ENCODE measurements at places on chromosomes 1 and 21.
A peak's percentile ranks its signal among the peaks of the same experiment; 100 is the strongest.

DNA sequence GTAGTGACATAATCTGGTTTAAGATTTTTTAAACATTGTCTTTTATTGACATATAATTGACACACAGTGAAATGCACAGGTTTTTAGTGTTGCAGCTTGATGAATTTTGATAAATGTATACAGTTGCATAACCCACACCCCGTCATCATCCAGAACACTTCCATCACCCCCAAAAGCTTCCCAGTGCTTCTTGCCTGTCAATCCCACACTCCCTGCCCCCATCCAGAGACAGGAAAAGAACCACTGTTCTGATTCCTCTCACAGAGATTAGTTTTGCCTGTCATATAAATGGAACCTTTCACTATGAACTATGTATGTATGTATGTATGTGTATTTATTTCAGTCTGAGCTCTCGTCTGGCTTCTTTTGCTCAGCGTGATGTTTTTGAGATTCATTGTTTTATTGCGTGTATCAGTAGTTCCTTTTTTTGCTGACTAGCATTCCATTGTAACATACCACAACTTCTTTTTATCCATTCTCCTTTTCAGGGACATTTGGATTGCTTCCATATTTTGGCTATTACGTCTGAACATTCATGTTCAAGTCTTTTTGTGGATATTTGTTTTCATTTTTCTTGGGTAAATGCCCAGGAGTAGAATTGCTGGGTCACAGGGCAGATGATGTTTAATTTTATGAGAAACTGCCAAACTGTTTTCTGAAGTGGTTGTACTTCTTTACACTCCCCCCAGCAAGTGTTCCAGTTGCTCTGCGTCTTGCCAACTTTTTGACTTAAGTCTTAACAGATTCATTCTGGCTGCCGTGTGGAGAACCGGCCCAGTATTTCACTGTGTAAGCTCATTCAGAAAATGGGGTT, 8.7 kb downstream of the UBIAD1 start:
- DNase-seq = no peak

- DNase-seq = no peak
These were observed 5.3 kb upstream of the CDCP2 start for GRCh38 chr1:54158071-54158470.

DNA sequence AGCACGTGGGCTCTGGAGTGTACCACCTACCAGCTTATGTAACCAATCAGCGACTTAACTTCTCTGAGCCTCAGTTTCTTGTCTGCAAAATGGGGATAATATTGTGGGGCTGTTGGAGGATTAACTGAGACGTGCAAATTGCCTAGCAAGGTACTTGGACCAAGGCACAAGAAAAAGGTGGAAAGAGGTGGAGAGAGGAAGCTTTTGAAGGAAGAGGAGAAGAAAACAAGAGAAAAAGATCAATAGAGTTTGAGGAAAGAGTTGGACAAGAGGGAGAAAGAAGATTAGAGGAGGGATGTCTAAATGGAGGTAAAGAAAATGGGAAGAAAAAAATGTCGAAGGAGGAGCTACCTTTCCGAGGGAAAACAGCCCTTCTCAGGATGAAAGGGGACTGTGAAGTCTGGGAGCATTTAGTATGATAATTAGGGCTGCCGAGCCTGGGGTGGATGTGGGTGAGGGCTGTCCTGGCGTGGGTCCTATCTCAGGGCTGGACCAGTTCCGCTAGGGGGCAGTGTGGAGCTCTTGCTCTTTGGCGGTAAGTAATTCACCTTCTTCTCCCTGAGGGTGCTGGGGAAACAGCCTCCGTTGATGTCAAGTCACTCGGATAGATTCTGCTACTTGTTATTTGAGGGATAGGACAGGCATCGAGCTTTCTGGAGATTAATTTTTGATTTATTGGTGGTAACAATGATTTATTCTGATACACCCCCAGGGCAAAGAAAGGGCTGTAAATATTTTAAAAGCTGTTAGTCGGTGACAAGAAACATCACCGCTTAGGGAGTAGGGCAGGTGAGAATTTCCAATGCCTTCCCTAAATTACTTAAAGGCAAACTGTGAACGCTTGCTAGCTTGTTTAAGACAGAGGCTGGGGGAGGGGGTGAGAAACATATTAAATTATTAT, 79.0 kb upstream of the NFASC start:
- no peak for DNase-seq

DNA sequence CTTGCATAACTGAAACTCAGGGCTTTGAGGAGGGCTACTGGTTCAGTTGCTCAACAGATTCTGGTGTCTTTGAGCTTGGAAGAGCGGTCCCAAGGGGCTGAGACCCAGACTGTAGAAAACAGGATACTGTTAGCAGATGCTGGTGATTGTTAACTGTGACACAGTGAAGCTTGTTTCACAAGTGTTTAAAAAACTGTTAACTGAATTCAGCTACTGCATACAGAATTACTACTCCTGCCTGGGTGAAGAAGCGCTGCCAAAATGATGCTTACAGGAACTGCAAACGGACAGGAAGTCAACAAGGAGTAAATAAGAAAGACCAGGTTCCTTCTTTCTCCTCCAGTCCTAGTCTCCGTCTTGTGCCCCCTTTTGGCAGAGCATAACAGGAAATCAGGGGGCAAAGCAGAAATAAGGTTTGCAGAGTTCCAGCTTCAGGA, 195.3 kb upstream of the USP25 start:
- DNase-seq = no peak

GRCh38 chr1:42922687-42923366, 35.8 kb downstream of the SLC2A1 start:
- DNase-seq = no peak

- no peak for DNase-seq
These were observed 22.1 kb upstream of the EYA3 start for GRCh38 chr1:28110555-28110954.

GRCh38 chr1:2128189-2128901, 66.2 kb downstream of the FAAP20 start:
- DNase-seq = peak; percentile 40

DNA sequence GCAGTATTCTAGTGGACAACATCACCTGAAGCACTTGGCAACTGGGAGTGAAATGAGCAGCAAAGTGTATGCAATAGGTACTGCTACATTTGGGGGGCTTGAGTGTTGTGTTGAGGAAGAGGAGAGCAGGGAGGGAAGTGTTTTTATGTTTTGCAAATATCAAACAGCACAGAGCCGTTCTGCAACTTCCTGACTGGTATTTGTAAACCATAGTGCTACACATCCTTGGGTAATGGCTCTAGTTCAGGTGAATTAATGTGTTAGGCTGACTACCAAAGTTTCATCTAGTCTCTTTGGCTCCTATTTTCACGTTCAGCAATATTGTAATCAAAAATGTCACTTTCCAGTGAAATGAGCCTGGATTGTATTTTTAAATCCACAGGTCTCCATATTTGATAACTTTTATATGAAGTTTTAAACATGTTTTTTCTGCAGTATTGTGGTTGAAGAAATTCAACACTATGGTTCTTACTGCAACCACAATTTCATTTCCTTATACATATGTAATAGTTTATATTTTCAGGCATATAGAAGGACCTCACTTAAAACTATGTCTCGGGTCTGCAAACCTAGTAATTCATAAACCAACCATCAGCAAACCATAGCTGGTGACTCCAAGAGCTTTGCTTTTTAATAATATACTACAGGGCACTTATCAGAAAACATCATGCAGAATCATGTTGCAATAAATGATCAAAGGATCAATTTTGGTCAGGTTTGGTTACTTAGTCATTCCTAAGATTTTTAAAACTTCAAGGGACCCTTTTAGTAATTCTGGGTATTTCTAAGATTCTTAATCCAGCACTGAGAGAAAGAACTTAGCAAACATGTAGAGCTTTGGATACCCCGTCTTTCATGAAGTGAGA, 18.8 kb downstream of the ZBTB37 start:
- DNase-seq = no peak

DNA sequence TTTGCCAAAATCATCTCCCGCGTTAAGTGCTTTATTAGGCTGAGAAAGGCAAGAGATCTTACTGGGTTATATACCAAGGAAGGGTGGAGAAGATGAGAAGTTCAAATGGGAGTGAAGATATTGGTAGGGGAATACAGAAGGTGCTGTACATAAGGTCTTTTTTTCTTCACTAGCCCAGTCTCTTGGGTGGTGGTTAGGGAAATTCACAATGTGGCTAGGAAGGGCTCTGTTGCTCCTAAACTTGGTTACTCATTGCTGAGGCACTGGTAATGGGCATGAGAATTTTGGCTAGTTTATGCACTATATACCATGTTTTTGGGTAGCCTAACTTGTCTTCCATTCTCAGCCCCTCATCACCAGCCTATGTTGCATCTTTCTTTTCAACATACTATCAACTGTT, 50.6 kb downstream of the LHX4 start:
- no peak for DNase-seq

DNA sequence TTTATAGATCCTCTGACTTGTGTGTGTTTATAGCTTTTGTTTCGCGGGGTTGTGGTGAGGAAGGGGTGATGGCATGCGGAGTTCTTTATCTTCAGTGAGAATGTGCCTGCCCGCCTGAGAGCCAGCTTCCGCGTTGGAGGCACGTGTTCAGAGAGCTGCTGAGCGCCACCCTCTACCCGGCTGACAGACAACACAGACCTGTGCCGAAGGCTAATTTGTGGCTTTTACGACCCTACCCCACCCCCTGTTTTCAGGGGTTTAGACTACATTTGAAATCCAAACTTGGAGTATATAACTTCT, 14.4 kb upstream of the CD101 start:
- DNase-seq = no peak

DNA sequence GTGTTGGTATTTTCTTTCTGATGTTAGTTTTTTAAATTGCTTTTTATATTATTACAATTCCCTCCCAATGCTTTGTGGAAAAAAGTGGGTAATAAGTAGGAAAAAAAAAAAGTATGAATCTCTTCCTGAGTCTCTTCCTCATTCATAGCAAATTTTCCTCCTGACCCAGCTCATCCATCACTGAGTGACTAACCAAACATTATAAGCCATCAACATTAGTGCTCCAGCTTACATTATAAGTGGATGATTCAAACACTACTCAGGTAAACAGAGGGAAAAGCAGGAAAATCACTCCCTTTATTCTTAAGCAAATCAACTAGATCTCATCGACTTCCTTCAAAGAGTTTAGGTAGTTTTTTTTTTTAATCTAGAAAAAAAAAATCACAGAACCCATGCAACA, 15.4 kb upstream of the SAMD13 start:
- DNase-seq = no peak

- peak; percentile 35 for DNase-seq
These were observed 215.8 kb downstream of the COL24A1 start for GRCh38 chr1:85940656-85941306.

DNA sequence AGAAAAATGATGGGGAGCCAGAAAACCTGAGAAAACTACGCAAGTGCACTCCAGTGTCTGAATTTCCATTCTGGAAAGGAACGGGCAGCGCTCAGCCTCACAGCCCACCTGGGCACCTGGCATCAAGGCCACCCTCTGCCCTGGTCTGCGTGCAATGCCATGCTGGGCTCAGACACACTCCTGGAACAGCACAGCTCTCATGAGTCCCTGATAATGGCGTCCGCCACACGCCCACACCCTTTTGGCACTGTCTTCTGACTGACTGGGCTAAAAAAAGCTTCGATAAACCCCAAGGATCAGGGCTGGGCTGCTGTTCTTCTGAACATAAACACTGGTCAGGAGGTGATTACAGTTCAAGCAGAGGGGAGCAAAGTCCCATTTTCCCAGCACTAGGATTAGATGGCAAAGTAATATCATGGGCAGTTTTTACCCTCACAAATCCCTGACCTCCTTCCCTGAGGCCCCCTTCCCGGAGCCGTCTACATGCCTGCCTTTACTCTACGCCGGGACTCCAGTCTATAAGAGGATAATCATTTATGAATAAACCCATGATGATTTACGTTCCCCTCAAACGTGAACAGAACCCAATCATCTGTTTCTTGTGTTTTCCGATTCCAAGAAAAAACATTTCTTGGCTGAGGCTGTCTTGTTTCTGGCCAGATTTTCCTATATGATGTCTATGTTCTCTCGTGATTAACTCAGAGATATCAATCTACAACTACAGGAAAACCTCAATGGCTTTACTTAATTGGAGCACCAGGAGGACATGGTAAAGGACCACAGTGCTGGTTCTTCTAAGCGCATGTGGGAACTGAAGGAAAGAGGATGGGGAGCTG, 22.6 kb downstream of the RCAN1 start:
- DNase-seq = no peak

- DNase-seq = no peak
These were observed 6.0 kb downstream of the RGS2 start for GRCh38 chr1:192814805-192815204.

DNA sequence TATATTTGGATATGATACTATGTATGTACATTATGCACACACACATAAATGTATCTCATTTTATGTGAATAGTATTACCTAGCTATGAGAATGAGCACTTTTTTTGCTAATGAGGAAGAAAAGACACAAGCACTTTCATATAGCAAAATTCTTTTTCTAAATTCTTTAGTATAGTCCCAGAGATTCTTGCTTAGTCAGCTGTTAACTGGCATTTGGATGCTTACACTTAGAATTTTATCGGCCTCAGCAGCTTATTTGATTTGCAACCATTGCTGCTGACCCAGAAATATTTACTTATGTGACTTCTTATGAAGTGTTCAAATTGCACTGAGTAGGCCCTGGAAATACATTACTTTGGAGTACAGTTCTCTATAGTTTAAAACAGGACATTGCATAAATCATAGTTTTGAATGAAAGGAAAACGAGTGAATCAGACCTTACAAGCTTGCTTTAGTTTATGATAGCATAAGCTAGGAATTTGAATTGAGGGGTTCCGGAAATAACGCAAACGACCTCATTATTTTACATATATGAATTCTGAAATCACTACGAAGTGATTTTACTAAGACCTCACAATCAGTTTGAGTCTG, 653.9 kb upstream of the NEGR1 start:
- no peak for DNase-seq

DNA sequence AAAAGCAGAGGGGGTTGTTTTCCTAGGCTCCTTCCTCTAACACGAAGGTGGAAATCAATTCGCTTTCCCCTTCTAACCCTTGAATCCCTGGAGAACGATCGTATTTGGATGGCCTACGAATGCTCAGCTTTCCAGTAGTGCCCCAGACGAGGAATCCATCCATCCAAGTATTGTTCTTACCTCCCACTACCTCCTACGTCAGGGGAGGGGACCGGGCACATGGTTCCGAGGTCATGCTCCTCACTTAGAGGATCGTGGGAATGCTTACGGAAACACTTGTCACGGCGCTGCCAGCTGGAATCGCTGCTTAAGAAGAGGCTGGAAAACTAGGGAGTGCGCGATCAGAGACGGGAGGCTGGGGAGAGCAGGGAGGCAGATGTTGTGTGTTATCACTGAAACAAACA, 47.4 kb downstream of the CAPZB start:
- peak; percentile 85 for DNase-seq

Measured in left hindlimb (tissue), 1 donor.